Suprapubic skin (tissue), 4 donors: ENCODE measurements at places on chromosomes 1 and 21. TPM values are rescaled to one million over a fixed set of nuclear protein-coding genes. Genes with fewer than 3 reads are reported as not detected.

ABCA4 gene
- 6.8 TPM for total RNA-seq

PGLYRP4 gene
- total RNA-seq: 25.0 TPM

FCGR1A gene
- total RNA-seq: not detected

LCE3E gene
- not detected for total RNA-seq

RGL1 gene
- total RNA-seq: 13.8 TPM

TMEM82 gene
- total RNA-seq: not detected
